ENCODE measurements at places on chromosomes 13 and 19.
A peak's percentile ranks its signal among the peaks of the same experiment; 100 is the strongest.

DNA sequence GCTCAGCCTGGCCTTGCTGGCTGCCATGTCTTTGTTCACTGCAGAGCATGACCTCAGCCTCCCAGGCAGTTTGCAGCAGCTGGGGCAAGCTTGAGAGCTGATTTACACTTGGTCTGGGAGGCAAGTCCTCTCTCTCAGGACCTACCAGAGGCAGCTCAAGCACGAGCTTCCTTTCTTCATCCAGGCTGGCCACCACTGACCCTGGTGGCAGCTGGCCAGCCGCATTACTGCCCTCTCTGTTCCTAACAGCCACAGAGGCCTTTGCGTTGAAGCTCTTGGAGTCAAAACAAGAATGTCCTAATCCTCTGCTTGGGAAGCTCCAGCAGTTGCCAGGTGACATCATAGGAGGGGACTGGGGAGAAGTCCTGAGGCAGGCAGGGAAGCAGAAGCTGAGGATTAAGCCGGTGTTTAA, 85.7 kb downstream of the NUFIP1 start:
- no peak for DNase-seq

DNA sequence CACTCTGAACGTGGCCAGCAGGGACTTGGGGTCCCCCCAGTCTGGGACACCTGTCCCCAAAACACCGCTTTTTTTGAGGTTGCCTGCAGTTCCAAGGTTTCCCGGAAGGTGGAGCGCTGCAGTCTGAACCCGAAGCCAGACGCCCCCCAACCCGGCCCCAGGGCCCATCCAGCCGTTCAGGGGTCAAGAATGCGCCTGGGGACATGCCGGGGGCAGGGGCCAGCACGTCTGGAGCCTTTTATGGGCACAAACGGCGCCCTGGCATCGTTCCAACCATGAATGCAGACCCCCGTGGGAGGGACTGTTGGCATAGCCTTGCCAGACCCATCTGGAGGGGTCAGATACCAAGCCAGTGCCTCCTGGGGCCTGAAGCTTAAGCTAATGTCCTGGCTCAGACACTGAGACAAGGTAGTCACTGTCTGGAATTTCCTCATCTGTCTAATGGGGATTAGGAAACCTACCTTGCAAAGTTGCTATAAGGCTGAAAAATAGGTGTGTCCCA, 6.9 kb downstream of the S1PR5 start:
- DNase-seq, result peak; percentile 23

GRCh38 chr13:44921931-44922758, 67.1 kb downstream of the NUFIP1 start:
- DNase-seq, result no peak

GRCh38 chr19:852136-853013, at the start of gene ELANE:
ELANE (plus strand) TSS chr19:852303; CDS start chr19:852329, 26 bp downstream.
- no peak for DNase-seq

GRCh38 chr19:35911790-35912189, 3.7 kb upstream of the TYROBP start:
- no peak for DNase-seq
